ENCODE measurements at places on chromosomes 16 and 17. TPM values are rescaled to one million over a fixed set of nuclear protein-coding genes. Genes with fewer than 3 reads are reported as not detected.
A peak's percentile ranks its signal among the peaks of the same experiment; 100 is the strongest.

The KRT12 gene
- total RNA-seq = not detected

GRCh38 chr16:4972938-4973587 is 14.9 kb downstream of the SEC14L5 start:
- no peaks in the 10 kb centered on the region for H3K27me3 ChIP-seq
- no peaks in the 10 kb centered on the region for H3K36me3 ChIP-seq
- no peak overlapping the region for H3K27ac ChIP-seq
- no peaks in the 10 kb centered on the region for H3K4me1 ChIP-seq

The TMEM235 gene
- total RNA-seq = not detected

DNA sequence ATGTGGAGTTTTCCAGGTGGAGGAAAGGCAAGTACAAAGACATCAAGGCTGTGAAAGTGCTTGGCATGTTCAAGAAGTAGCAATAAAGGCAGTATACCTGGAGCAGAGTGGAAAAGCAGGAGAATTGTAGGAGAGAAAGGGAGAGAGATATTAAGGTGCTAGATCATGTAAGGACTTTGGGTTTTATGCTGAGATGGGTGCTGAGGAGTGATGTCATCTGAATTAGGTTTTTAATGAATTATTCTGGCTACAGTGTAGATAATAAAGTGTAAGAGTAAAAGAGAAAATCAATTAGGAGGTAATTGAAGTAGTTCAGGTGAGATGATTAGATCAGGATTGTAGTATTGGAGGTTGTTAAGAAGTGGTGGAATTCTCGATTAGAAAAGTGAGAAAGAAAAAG is 34.0 kb downstream of the NFAT5 start:
- no peaks in the 10 kb centered on the region for H3K27me3 ChIP-seq
- H3K4me3 ChIP-seq = no peak overlapping the region
- H3K27ac ChIP-seq = no peak overlapping the region
- H3K4me1 ChIP-seq = no peaks in the 10 kb centered on the region
- DNase-seq = no peak

The DPEP2NB gene
- not detected for total RNA-seq

- no peaks in the 10 kb centered on the region for H3K4me1 ChIP-seq
- peaks cover 14% of the 10 kb centered on the region for H3K27me3 ChIP-seq
- no peak for DNase-seq
- no peak overlapping the region for H3K27ac ChIP-seq
- no peak overlapping the region for H3K4me3 ChIP-seq
- no peaks in the 10 kb centered on the region for H3K36me3 ChIP-seq
Observed at GRCh38 chr17:49976828-49977202, 7.8 kb downstream of the DLX4 start.

DNA sequence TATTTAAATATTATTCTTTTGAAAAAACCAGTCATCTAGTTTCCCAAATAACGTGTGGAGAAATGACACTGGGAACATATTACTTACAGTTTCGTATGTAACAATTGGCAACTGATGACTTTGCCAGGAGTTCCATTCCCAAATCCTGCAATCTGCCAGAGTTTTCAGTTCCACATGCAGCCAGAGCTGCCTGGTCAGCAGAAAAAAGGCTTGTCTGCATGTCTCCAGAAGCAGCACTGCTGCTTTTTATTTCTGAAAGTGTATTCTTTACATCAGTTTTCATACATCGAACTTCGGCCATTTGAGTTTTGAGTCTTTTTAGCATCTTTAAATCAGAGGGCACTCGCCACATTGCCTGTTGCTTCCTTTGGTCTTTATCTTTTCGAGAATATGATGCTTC is 78.4 kb downstream of the TRIM37 start:
- H3K36me3 ChIP-seq = no peaks in the 10 kb centered on the region
- H3K4me3 ChIP-seq = no peak overlapping the region
- H3K27me3 ChIP-seq = no peaks in the 10 kb centered on the region
- no peaks in the 10 kb centered on the region for H3K4me1 ChIP-seq

The SLC38A8 gene
- total RNA-seq = not detected

DNA sequence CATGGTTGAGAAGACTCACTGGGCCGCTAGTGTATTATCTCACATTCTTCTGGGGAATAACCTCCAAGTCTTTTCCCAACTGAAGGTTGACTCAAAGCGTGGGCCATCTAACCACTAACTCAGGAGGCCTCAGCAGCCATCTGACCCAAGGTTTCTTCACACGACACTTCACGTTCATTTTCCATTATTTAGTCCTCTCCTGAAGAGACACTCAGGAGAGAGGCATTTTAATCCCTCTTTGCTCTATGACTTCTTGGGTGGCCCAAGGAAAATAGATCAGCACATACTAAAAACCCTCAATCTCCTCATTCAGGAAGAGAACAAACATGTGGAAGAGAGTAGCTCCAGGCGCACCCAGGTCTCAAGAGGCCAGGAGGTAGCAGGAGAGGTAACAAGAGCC is 252.8 kb upstream of the FOXF1 start:
- no peak for DNase-seq
- H3K27ac ChIP-seq = no peak overlapping the region
- H3K4me1 ChIP-seq = no peaks in the 10 kb centered on the region
- H3K36me3 ChIP-seq = no peaks in the 10 kb centered on the region
- no peak overlapping the region for H3K4me3 ChIP-seq
- H3K27me3 ChIP-seq = no peaks in the 10 kb centered on the region

GRCh38 chr16:10812312-10813098 is 6.1 kb downstream of the TVP23A start:
- H3K36me3 ChIP-seq = no peaks in the 10 kb centered on the region
- no peak for DNase-seq
- no peak overlapping the region for H3K4me3 ChIP-seq
- no peaks in the 10 kb centered on the region for H3K4me1 ChIP-seq
- H3K27ac ChIP-seq = no peak overlapping the region
- no peaks in the 10 kb centered on the region for H3K27me3 ChIP-seq

The CARD14 gene
- total RNA-seq = not detected

DNA sequence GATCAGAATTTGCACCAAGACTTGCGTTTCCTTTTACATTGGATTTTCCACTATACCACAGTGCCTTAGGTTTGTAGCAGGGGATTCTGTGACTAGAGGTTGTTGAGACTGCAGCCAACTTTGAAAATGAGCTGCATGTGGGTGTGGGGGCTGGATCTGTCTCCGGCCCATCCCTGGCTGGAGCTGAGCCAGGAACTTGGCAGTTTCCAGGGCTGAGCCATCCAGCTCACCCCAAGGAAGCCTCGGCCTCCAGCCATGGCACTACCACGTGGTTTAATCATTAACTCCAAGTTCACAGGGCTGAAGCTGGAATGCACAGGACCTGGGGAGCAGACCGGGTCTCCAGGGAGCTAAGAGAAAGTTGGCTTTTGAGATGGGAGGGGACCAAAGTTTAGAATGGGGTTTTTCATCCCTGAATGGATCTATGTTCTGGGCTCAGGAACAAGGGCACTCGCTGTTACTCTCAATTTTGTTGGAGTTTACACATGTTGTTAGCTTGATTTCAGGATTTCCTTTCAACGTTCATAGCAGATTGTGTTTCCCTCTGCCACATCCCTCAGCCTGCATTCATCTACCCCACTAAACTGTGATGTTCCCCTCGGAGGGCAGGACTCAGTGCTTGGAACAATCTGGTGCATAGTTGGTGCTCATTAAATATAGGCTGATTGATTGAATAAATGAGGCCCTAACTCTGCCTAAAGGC is 42.3 kb upstream of the HNF1B start:
- no peak overlapping the region for H3K4me3 ChIP-seq
- DNase-seq = no peak
- H3K4me1 ChIP-seq = no peaks in the 10 kb centered on the region
- no peak overlapping the region for H3K27ac ChIP-seq

DNA sequence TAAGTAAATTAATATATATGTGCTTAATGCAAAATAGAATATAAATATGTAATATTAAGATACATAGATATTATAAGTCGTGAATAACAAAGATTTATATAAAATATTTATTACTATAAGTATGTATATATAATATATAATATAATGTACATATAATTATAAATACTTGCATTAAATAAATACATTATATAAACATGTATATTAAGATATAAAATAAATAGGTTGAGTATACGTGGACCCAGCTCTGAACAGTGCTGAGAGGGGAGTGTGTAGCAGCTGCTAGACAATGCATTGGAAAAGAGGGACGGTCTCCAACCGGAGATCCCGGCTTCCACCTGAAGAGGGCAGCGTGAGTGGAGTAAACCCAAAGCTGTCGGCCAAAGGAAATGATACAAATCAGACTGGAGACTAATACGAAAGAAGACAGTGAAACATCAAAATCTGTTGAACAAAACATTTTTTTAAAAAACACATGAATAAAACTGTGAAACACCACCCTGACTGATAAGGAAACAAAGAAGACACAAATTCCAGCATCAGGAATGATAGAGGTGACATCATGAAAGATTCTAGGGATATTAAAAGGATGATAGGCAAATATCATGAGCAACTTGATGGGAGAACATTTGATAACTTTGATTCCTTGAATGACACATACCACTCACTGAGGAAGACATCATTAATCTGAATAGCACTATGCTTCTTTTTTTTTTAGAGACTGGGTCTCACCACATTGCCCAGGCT is 125.4 kb upstream of the CHMP6 start:
- no peaks in the 10 kb centered on the region for H3K27me3 ChIP-seq
- DNase-seq = peak; percentile 81
- H3K36me3 ChIP-seq = no peaks in the 10 kb centered on the region
- H3K27ac ChIP-seq = no peak overlapping the region
- no peaks in the 10 kb centered on the region for H3K4me1 ChIP-seq

The CA10 gene
- total RNA-seq = not detected

DNA sequence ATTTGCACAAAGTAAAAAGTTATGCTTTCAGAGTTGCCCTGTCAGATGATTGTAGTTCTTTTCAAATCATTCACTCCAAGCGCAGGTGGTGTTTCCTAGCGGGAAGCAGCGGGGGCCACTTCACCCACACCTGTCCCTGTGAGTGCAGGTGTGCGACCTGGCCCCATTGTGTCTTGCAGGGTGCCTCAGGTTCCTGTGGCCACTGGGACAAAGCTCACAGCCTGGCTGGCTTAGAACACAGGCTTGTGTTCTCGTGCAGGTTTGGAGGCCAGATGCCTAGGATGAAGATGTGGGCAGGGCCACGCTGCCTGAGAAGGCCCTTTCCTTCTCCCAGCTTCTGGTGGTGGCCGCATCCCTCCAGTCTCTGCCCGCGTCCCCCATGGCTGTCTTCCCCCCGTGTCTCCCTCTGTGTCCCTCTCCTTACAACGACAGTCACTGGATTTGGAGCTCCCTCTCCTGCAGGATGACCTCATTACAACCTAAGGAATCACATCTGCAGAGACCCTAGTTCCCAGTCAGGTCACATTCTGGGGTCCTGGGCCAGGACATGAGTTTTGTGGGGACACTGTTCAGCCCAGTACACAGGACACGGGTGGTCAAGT is 90.5 kb downstream of the NPIPB11 start:
- no peaks in the 10 kb centered on the region for H3K36me3 ChIP-seq
- no peaks in the 10 kb centered on the region for H3K4me1 ChIP-seq
- no peak overlapping the region for H3K4me3 ChIP-seq
- H3K27ac ChIP-seq = no peak overlapping the region

The KRTAP17-1 gene
- not detected for total RNA-seq

DNA sequence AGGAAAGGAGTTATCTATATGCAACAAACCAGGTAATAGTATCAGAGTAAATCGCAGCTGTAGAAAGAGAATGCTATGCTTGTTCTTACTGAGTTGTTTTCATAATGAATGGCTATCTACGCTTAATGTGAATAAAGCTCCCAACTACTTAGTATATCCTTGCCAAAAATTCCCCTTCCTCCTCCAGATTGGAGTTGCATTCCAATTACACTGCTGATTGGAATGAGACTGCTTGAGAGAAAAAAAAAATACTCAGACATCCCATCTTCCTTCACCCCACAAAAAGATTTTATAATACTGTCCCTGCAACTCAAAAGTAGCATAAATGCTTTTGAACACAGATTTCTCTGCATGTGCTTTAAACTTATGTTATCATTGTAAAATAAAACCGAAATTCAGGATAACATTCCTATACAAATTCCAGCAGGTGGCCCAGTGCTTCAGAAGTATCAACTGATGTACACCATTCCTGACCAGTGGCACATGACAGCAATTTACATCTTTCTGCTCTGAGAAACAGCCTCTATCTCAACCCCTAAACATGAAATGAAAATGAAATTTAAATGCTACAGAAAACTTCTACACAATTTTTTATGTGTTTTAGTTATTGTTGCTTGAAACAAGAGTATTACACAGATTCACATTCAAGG is 47.0 kb downstream of the SMURF2 start:
- no peaks in the 10 kb centered on the region for H3K4me1 ChIP-seq
- DNase-seq = no peak
- peak overlapping the region; percentile 28 for H3K27ac ChIP-seq
- no peaks in the 10 kb centered on the region for H3K27me3 ChIP-seq
- H3K36me3 ChIP-seq = no peaks in the 10 kb centered on the region

The RASD1 gene
- total RNA-seq = 12.7 TPM

DNA sequence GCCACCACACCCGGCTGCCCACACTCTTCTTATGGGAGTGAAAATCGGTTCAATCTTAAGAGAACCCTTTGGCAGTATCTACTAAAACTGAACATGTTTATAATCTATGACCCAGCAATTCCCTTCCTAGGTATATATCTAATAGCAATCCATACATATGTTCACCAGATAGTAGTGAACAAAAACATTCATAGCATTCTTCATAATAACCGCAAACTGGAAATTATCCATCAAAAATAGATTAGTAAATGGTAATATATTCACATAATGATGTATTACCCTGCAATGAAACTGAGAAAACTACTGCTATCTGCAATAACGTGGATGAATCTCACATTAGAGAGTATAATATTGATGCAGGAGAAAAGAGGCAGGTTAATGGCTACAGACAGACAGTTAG is 23.1 kb downstream of the COPRS start:
- H3K27ac ChIP-seq = no peak overlapping the region
- no peaks in the 10 kb centered on the region for H3K27me3 ChIP-seq
- no peak overlapping the region for H3K4me3 ChIP-seq

- no peaks in the 10 kb centered on the region for H3K4me1 ChIP-seq
- H3K4me3 ChIP-seq = no peak overlapping the region
- H3K27me3 ChIP-seq = no peaks in the 10 kb centered on the region
- no peaks in the 10 kb centered on the region for H3K36me3 ChIP-seq
- H3K27ac ChIP-seq = no peak overlapping the region
- no peak for DNase-seq
Observed at GRCh38 chr17:69960755-69961154, 114.3 kb upstream of the KCNJ16 start.

The ROGDI gene
- total RNA-seq = 7.9 TPM

The TERB1 gene
- 0.83 TPM for total RNA-seq

GRCh38 chr17:82030470-82031302 is 792 bp upstream of the RAC3 start:
- peaks cover 3% of the 10 kb centered on the region for H3K27me3 ChIP-seq
- H3K27ac ChIP-seq = no peak overlapping the region
- H3K4me3 ChIP-seq = peak overlapping the region; percentile 35
- peak; percentile 81 for DNase-seq
- H3K4me1 ChIP-seq = peaks cover 12% of the 10 kb centered on the region
- no peaks in the 10 kb centered on the region for H3K36me3 ChIP-seq

GRCh38 chr17:12966413-12966812 is 51.4 kb downstream of the ELAC2 start:
- DNase-seq = no peak
- no peaks in the 10 kb centered on the region for H3K4me1 ChIP-seq
- no peak overlapping the region for H3K4me3 ChIP-seq
- H3K27me3 ChIP-seq = no peaks in the 10 kb centered on the region
- H3K27ac ChIP-seq = no peak overlapping the region

The ADAP2 gene
- total RNA-seq = 17.6 TPM
